ENCODE measurements at places on chromosomes 5 and 9. TPM values are rescaled to one million over a fixed set of nuclear protein-coding genes. Genes with fewer than 3 reads are reported as not detected.

DNA sequence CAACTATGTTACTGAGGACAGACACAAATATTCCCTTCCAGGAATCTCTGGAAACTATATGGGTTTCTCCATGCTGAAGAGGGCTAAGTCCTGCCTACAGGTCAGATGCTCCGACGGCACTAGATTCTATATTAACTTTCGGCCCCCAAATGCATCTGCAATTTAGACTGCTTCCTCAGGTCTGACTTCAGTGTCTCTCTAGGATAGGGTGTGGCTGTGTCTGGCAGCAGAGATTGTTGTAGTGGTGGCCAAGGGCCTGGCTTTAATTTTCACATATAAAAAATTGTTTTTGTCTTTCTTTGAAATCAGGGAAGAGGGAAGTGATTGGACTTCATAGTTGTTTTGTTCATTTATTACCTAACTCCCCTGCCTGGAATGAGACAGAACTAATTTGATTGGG is 101.8 kb downstream of the PJA2 start:
- DNase-seq: no peak

The CCDC183 gene
- total RNA-seq: 5.7 TPM

GRCh38 chr9:110810262-110810976 is 141.8 kb downstream of the MUSK start:
- DNase-seq: no peak

The FABP6 gene
- total RNA-seq: 0.83 TPM

DNA sequence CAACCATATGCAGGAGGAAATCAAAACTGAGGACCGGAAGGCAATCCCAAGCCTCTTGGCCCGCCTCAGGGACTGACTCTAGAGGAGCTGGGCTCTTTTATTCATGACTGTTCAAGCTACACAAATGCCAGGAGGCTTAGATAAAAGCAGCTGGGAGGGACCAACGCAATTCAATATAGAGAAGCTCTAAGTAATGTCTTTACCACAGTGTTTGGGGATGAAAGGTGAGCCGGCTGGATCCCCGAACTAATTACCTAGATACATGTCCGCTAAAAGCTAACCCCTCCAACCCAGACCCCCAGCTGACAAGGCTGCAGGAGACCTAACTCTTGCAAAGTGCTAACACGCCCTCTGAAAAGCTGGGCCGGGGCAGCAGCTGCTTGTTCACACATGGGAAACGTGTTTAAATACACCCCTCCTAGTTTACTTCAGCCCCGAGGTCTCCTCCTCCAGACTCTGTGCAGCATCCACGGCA is 67.5 kb downstream of the TLE1 start:
- no peak for DNase-seq

The GHR gene
- total RNA-seq: 7.0 TPM

The CCL21 gene
- total RNA-seq: 16.9 TPM

DNA sequence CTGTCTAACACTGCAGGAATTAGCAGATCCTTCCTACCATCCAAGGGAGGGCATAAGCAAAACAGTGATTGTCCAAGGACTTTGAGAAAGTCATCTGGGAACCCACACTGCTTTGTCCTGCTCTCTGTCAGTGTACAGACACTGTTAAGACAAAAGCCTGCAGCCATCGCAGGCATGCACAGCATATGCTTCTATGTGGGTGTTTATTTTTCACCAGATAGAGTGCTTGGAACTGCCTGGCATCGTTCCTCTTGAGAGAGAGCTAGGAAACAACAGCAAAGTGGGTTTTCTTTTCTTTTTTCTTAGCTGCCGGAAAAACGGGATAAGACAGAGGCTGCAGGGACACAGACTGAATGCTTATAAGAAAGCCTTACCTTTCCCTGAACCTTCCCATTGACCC is 212.3 kb downstream of the ICE1 start:
- no peak for DNase-seq

All from ovary (tissue), 10 donors.